Stimulated activated CD4-positive, alpha-beta T cell treated with anti-CD3 and anti-CD28 coated beads, Interleukin-1b, Interleukin-23, amount 100 ng/mL, for 48 hours (primary cell): ENCODE measurements at places on chromosomes 2 and 18.
A peak's percentile ranks its signal among the peaks of the same experiment; 100 is the strongest.

DNA sequence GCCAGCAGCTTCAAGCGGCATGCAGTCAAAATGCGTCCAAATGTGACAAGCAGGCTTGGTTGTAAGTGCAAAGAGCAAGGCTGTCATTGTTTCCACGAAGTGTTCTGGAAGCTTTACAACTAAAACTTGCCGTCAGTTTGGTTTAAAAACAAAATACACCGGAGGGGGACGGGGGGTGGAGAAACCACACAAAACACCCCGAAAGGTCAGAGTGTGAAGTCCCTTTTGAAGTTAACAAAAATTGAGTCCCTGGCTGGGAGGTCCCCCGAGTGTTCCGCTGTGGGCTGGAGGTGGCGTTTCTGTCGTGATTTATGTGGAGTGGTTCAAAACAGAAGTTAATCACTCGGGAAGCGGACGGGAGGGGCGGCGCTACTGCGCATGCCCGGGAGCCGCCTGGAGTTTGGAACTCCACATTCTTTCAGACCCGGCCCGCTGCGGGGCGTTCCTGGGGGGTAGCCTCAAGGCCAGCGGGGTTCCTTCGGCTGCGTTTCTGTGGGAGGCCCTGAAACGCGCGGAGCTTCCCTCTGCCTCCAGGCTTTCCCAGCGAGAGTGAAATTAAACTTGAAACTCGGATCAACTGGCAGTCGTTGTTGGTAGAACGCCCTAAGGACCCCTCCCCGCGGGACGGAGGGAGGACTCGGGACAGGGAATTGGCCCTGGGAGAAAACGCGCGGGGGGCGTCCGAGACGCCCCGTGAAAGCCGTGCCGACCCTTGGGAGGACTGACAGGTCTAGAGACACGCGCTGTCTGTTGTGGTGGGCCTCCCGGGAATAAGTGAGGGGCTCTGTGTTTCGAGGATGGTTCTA, 1.4 kb downstream of the TGIF1 start:
- DNase-seq: peak; percentile 89

DNA sequence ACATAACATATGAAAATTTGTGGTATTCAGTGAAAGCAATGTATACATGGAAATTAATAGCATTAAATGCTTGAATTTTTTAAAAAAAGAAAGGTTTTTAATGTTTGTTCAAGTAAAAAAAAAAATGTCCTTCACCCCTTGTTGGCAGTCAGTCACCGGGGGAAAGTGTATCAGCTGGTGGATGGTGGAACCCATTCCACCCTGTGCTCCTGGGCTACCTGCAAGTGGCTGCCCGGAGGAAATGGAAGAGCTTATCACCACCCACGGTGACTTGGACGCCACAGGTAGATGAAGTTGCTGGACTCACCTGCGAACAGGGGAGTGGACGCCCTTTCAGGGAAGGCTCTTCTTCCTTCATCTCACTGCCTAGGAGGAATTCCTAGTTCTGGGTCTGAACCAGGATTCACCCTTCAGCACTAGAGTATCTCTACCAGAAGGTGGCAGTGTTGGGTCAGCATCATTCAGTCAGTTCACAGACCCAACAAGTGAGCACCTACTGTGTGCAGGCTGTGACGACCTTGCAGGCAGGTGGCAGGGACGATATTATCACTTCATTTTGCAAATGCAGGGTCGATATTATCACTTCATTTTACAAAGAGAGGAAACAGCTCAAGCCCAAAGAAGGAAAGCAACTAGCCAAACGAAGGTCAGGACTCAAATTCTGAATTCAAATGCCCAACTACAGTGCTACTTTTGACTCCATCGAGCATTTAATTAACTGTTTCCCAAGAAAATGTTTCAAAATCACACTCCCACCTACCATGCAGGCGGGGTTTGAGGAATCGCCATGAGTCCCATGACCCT, 35.8 kb downstream of the CIB4 start:
- DNase-seq: peak; percentile 19

DNA sequence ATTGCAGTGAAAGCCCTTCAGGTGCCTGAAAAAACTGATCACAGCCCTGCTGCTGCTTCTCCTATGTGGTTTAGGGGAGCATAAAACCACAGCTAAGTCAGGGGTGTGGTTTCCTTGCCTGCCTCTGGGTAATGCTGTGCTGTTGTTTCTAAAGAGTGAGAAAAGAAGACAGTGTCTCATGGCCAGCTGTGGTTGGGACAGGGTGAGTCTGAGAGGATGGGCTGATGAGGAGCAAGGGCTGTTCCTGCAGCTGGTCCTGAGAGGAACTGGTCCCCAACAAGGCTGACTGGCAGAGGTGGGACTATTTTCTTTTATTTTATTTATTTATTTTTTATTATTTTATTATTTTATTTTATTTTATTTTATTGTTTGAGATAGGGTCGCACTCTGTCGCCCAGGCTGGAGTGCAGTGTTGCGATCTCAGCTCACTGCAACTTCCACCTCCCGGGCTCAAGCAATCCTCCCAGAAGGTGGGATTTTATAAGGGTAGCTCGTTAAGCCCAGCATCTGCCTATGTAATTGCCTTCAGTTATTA, 236.7 kb downstream of the FHOD3 start:
- no peak for DNase-seq

DNA sequence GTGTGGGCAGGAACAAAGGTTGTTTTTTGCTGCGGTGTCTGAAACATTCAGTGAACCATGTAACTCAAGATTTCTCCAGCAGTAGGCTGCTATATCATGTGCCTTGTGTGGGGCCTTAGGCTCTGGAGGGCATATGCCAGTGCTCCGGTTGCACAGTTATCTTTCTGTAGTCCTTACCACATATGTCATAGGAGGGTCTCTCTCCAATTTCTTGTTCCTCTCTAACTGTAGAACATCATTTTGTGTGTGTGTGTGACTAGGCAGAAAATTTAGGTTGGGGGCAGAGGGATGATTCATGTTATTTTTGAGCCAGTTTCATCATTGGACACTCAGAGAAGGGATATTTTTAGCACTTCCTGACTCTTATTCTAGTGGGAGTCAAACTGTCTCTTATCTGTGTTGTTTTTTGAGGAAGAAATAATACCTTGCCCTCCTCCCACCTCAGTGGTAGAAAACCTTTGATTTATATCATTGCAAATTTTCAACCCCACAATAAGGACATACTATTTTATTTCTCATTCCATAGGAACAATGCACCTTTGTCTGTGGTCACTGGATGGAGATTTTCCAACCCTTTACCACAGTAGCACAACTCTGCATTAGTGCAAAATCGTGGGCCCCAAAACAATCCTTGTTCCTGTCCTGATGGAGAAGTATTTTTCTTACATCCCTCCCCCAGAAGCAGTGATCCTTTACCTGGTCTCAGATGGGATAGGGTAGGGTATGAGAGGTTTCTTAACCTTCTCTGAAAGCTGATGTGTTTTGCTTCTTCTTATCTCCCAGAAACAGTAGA, 113.9 kb downstream of the CCDC74A start:
- no peak for DNase-seq

DNA sequence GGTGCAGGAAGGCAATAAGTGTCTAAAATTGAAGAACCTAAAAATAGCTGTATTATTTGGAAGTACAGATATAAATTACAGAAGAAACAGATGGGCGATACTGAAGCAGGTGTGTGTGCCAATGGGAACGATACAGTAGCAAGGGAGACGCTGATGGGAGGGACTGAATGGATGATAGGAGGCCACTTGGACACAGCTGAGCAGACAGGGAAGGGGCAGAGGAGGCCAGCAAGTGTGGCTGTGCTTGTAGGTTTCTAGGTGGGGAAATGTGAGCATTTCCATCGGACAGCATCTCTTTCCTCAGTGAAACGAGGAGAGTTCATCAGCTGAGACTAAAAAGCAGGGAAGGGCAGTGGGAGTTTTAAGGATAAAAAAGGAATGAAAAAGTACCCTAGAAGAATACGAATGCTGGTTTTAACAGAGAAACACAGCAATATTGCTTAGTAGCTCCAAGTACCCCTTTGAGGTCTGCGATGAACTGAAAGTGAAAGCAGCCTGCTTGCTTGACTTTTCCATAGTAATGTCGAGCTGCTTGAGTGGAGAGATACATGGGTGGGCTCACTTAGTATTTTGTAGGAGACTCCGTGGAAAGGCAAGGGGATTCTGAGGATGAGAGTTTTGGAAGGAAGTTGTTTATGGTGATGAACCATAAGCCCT, 91.7 kb upstream of the EPC2 start:
- DNase-seq: peak; percentile 21

- no peak for DNase-seq
Observed at GRCh38 chr18:58609536-58609993, 19.3 kb downstream of the ALPK2 start.

DNA sequence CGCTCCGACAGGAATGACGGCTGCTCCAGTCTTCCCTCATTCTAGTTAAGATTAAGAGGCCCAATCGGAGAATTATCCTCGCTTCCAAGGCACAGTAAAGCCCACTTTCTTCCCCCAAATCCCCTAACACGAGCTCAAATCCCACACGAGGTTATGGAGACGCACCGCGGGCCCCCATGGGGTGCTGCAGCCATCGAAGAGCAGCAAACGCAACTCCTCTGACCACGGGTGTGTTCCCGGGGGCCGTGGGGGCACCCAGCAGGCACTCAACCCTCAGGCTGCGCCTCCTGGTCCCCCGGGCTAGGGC, 446 bp downstream of the COPS9 start:
- DNase-seq: no peak

GRCh38 chr2:150319658-150320555, 167.6 kb downstream of the RND3 start:
- no peak for DNase-seq

GRCh38 chr18:49752095-49752457, 61.3 kb downstream of the ACAA2 start:
- no peak for DNase-seq

DNA sequence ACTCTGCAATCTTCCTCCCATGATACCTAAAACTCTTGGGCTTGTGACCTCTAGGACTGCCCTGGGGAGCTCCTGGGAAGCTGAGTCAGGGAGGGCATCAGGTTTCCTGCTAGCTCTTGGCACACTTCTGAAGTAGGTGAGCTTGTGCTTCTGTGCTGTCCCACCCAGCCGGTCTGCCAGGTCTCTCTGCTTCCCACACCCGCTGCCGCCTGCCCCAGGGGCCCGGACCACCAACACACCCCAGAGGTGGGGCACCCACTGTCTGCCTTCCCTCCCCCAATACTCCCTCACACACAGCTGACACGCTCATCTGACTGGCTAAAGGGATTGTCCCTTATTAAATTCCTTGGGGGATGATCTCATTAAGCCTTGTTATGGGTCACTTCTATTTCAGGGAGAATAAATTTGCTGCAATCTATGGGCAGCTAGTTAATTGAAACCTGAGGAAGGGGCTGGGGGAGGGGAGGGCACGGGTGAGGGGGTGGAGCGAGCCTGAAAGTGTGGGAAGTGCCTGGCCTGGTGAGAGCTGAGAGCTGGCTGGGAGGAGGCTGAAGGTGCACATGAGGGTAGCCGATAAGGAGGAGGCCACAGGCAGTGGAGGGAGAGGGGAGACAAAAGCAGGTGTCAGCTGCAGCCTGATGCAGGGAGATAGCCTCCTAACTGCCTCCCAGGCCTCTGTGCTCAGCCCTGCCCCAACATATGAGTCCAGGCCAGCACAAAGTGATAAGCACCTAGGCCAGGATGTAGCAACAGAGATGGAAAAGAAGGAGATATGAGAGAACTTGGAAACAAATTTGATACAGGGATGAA, 48.8 kb downstream of the HAUS1 start:
- DNase-seq: no peak

DNA sequence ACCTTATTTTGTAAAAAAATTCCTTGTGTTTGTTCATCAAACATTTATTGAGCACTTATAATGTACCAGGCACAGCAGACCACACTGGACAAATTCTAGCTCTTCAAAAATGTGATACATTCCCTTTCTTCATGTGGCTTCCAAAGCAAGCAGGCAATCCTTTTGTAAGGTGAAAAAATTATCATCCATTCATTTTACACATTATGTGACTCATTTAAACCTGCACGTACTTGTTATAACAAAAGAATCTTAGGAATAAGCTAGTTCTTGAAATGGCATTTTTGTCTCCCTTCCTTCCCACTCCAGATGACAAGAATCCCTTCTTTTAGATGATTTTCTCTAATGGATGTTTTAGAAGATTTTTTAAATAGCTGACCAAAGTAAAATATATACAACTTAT, 104.6 kb downstream of the KLF7 start:
- DNase-seq: no peak

DNA sequence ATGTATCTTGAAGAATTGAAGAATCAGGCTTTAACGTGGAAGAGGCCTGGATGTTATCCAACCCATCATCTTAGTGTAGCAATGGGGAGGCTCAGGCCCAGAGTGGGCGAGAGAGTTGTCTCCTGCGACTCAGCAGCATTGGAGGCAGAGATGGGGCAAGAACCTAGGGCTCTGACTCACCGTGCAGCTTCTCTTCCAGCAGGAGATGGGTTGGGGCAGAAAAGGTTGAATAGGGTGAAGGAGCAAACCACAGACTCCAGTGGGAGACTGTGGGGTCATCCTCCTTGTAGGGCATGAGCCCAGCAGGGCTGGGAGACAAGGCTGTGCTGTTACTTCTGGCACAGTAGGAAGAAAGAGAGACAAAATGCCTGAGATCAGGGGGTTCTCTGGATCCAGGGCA, 1.4 kb downstream of the IL36RN start:
- no peak for DNase-seq

- no peak for DNase-seq
Observed at GRCh38 chr18:38796762-38797161, 1231.2 kb upstream of the CELF4 start.

DNA sequence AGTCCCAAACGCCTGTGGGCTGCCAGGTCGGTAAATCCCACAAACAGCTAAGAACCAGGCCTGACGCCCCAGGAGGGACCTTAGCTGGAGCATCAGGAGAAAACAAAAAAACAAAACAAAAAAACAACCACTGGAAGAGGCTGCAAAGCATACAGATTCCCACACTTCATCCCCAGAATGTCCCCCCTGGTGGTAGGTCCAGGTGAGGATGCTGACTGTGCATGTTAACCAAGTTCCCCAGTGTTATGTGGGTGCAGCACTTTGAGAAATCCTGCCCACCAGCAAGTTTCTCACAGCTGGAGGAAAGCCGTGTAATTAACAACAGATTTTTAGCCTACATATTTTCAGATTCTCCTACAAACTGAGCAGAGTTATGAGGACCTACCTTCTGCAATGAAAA, 15.1 kb downstream of the ST3GAL5 start:
- DNase-seq: no peak

DNA sequence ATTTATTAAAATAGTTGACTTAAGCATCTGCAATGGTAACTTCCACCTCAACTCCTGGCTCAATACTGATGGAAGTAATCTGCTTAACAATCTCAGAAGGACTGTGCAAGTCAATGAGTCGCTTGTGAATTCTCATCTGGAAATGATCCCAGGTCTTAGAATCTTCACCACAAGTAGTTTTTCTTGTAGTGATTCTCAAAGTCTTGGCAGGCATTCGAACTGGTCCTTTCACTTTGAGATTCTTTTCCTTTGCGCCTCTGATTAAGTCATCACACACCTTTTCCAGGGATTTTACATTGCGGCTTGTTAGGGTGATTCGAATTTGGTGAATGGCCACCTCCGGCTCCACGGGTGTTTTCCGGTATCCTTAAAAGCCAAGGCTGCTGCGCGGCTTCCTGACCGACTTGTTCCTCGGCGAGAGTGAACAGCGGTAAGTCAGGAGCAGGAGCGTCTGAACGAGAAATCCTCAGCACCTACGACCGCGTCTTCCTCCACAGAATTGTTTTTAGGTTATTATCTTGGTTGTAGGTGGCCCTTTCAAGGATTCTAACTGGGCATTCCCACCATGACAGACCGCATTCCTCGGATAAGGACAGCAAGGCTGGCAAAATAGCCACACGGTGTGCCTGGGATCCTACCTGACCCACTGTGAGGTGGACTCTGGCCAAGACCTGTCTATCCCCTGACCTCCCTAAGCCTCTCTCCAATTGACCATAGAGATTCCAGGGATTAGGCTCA, 23.8 kb upstream of the SLC20A1 start:
- DNase-seq: no peak
